ENCODE measurements at places on chromosomes 16 and 17.

DNA sequence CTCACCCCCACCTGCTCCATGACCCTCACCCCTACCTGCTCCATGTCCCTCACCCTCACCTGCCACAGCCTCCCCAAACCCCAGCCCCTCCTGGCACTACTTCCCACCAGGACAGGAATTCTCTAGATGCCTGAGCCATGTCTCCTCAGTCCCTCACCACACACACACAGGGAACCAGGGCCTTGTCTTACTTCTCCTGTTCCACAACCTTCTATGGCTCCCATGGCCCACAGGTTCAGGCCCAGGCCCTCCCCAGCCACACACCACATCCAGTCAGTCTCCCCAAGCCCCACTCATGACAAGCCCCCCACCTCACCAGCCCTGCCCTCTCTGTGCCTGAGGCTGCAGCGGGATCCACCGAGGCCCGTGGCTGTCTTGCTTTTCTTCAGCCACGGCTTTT lies 3.1 kb upstream of the UBE2I start:
- DNase-seq, result no peak

DNA sequence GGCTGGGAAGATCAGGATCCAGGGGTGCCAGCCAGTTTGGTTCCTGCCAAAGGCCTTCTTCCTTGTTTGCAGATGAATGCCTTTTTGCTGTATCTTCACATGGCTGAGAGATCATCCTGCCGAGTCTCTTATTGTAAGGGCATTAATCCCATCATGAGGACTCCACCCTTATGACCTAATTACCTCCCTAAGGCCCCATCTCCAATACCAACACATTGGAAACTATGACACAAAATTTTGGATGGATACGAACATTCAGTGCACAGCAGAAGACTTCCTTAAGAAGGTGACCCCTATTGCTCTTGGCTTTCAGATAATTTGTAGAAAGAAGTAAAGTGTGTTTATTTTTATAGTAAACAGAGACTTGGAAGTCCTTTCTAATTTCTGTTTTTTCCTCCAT lies 1164.7 kb upstream of the CDH8 start:
- DNase-seq, result no peak

GRCh38 chr16:5791011-5791657 lies 693.5 kb upstream of the EEF2KMT start:
- no peak for DNase-seq

DNA sequence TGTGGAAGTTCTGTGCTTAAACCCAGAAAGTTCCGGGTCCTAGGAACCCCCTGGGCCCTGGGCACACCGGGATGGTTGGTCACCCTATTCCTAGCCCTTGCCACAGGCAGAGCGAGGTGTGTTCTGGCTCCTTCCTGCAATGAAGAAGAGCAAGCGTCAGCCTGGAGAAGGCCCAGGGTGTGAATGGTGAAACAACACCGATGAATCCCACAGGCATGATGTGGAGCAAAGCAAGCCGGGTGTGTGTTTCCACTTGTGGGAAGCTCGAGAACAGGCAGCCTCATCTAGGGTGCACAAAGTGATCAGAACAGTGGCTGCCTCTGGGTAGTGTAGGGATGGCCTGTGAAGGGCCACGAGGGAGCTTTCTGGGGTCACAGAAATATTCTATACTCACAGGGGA lies 13.8 kb downstream of the KCNG4 start:
- no peak for DNase-seq

Data from NCI-H510A (cell line).